ENCODE measurements at places on chromosomes 5 and 9.

DNA sequence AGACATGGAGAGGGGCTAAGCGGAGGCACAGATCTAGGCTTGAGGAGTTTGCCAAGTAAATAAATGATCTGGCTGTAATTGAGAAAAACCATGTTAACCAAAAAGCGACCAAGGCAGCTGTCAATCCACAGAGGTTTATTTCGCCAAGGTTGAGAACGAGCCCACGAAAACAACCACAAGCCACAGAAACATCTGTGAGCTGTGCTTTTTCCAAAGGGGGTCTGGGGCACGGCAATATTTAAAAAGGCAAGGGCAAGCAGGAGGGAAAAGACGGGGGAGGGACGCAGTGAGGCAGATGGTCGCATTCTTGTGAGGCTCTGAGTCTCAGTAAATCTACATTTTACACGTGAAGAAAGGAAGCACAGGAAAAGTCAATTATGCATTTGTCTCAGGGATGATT, 25.4 kb downstream of the CCT5 start:
- no peak for DNase-seq

DNA sequence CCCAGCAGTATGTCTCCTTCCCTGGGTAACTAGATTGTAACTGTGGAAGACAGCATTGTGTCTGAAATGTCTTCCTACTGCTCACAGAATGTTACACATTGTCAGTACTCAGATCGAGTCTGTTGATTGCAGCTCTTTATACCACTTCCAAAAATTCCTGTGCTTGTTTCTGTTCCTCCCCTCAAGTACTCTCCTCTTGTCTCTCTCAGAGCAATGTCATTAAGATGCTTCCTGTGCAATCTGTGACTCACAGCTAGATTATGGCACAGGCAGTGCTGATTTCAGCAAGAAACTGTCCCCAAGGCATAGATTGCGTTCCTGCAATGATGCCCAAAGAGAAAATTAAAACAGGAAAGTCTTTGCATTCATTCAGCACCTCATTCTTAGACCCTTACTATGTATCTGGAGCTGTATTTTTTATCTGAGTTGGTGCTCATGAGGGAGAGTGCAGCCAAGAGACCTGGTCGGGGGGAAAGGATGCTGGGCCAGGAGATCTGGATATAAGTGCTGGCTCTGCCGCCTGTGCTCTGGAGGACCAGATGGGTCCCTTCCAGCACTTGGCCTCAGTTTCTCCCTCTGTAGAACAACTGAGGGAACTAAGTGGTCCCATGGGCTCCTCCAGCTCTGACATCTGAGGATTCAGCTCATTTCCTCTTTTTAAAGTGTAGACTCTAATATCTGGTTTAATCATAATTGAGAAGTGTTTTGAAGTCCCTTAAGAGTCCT, 40.8 kb upstream of the GNPDA1 start:
- DNase-seq, result no peak

GRCh38 chr5:173689171-173689736, 72.8 kb upstream of the BOD1 start:
- DNase-seq, result no peak

- no peak for DNase-seq
These were observed 39.5 kb upstream of the CFAP157 start for GRCh38 chr9:127667127-127667844.

DNA sequence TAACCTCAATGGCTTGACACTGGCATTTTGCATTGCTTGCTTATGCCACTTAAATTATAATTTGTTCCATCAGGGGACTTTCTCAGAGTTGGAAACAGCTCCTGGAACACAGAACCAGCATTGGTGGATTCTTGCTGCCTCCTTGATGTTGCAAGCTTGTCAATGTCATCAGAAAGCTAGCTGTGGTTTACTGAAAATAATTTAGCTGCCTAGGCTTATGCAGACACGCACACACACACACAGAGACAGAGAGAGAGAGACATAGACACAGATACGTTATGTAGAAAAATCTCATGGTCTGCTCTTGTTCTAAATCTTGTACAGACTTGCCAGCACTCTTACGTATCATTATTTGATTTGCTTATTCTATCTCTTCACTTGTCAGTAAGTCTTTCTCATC, 78.0 kb downstream of the HMHB1 start:
- no peak for DNase-seq

- DNase-seq, result no peak
These were observed 73.0 kb upstream of the SPOCK1 start for GRCh38 chr5:137572042-137572695.

DNA sequence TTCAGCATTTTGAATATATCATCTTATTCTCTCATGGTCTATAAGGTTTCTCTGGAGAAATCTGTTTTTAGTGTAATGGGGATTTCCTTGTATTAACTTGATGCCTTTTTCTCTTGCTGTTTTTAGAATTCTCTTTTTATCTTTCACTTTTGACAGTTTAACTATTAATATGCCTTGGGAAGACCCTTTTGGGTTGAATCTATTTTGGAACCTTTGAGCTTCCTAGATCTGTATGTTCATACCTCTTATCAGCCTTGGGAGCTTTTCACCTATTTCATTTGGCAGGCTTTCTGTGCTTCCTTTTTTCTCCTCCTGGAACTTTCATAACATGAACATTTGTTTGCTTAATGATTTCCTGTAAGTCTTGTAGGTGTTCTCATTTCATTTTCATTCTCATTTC, 22.2 kb downstream of the RCL1 start:
- no peak for DNase-seq

GRCh38 chr5:74143721-74144330, 496.7 kb downstream of the ENC1 start:
- DNase-seq, result no peak

DNA sequence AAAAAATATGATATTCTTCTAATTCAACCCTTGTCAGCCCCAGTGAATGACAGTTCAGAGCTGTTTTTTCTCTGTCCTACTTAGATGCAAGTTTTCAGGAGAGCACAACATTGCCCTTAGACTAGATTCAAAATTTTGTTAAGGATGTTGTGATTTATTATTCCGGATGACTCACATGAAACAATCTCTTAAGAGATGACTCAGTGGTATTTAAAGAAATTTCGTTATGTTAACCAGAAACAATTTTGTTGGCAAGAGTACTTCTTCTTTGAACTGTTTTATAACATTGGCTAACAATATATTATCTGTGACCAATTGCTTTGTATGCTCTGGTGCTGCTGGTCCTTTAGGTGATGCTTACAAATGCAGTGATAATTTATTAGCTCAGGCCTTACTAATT, 132.0 kb downstream of the IZUMO3 start:
- DNase-seq, result no peak

DNA sequence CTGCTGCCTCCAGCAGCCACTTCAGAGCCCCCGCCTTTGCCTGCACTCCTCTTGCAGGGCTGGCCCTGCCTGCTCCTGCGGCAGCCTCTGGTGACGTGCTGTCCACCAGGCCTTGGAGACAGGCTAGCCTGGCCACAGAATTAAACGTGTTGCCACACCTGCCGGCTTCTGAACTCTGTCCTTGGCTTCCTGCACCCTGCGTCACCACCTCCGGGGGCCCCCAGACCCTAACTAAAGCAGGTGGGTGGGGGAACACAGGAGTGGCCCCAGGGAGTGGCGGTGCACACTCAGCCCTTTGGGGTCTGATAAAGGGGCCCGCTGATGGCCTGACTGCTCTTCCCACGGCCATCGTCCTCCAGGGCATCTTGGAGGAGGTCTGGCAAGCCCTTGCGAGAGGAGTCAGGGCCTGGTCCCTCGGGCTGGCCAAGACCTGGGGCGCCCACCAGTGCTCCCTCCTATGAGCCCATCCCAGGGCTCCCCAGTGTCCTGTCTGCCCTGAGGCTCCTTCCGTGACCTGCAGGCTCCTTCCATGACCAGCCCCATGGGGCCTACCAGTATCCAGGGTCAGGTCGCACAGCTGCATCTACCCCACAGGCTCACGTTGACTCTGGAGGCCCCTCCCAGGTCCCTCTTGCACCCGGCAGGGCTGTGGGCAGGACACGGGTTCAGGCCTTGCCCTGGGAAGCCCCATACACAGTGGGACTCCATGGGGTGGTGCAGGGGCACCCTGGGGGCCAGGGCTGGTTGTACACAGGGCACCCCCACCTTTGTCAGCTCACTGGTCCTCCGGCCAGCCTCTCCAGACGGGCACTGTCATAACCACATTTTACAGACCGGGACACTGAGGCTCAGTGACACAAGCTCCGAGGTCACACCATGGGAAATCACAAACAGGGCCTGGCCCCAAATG, 1.0 kb upstream of the MAMDC4 start:
- no peak for DNase-seq

- DNase-seq, result no peak
These were observed 75.4 kb upstream of the CDKN2B start for GRCh38 chr9:22084336-22085035.

DNA sequence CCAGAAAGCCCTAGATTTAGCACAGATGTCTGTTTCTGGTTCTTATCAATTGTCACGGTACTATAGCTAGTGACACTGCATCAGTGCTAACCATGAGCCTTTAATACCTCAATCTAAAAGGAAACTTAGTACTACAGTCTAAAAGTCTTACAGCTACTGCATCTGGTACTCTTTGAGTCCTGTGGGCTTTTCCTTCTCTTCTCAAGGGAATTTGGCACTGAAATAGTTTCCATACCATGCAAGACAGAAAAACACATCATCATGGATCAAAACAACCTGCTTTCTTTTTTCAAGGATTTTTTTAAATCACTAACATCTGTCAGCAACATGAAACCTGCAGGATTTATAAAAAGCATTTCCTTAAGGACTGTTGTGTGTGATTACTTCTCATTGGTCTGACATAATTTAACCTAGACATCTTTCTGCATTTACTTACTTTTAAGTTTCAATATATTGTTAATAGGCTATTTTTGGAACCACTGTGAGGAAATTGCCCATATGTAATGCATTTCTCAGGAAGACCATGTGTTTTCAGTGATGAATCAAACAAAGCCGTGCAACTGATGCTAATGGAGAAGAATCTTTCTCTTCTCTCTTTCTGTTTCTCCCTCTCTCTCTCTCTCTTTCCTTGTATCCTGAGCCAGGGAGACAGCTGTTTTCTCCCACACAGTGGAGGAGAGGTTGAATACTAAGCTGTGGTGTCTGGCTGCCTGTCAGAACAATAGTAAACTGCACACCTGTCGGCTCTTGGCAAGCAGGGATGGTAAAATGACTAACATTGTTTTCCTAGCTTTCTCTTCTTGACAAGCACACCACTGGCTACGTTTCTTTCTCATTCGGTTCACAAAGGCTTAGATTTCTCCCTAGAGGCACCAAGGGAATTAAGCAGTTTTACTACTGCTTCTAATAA, 273.4 kb downstream of the CSNK1G3 start:
- DNase-seq, result no peak

DNA sequence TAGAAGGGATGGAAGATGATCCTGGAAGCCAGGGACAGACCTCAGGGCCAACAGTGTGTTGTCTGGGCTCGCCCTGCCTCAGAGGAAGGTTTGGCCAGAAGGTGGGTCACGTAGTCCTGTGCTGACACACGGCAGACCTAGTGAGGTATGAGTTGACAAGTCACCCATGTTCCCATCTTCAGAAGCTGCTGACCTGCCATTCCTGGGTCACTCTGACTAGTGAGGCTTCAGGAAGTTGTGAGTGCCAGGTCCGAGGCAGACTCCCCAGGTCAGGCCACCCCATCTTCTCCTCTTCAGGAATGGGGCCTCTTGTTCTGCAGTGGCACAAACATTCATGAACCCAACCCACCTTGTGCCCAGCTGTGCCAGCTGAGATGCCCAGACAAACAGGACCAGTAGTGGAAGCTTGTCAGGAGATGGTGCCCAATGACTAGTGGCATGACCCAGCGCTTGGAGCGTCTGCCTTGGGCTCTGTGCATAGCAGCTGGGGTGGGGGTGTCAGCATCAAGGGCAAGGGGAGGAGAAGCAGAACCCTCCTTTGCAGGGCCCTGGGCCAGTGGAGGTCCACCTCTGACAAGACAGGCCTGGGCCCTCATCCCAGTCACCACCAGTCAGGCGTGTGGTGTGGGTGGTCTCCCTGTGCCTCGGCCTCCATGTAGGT, 16.8 kb upstream of the ANGPTL2 start:
- DNase-seq, result no peak

GRCh38 chr9:131117121-131117761, 8.1 kb upstream of the NUP214 start:
- no peak for DNase-seq

- DNase-seq, result no peak
These were observed 91.1 kb downstream of the TRIO start for GRCh38 chr5:14234204-14234603.

- no peak for DNase-seq
These were observed 16.8 kb downstream of the BNIP1 start for GRCh38 chr5:173161148-173161547.

GRCh38 chr5:177113566-177114424, 19.8 kb upstream of the NSD1 start:
- peak; percentile 83 for DNase-seq

- DNase-seq, result peak; percentile 18
These were observed 2308.8 kb upstream of the ACO1 start for GRCh38 chr9:30075451-30076199.

DNA sequence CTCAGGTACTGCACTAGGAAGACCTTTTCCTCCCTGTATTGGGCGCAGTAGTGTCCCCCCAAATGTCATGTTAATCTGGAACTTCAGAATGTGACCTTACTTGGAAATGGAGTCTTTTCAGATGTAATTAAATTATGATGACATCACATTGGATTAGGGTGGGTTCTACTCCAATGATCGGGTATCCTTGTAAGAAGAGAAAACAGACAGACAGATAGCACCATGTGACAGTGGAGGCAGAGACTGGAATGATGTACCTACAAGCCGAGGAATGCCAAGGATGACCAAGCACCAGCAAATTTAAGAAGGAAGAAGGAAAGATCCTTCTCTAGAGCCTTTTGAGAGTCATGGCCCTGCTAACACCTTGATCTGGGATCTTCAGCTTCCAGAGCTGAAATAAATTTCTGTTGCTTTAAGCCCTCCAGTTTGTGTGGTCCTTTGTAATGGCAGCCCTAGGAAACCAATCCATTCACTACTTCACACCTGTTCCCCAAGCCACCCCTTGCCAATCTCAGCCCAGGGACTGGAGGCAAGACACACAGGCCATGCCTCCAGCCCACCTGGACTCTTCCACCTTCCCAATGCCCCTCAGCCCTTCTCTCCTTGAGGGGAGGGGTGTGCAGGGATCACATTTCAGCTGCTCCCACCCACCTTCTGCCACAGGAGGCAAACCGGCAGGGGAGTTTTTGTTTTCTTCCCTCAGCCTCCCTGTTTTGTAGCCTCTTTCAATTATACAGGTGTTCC, 1.6 kb downstream of the CCNJL start:
- no peak for DNase-seq

DNA sequence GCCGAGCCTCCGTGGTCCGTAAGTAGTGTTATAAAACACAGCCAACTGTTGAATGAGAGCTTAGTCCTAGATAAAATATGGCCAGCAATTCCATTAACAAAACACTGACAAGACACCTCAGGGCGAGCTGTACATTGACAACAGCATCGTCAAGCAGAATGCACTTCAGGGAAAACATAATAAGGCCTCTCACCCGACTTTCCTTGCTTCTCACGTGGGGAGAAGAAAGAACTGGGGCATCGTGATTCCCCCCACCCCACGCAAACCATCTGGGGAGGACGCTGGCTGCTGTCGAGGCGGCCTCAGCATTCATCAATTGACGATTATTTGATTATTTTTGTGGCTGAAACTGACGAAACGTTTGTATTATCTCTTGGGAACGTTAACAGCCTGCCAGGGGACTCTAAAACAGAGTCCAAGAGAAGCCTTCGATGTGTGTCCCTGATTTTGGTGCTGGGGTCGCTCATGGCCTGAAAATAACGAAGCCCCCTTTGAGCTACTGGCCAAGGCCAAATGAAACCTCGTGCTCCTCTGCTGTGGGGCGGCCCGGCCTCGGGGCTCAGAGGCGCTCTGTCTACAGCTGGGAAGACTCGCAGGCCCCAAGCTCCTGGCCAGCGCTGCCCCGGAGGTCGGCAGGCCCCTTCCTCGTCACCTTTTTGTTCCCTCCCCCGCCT, 464 bp downstream of the GDF9 start:
- no peak for DNase-seq
